ENCODE measurements at places on chromosomes 12 and 14.

- DNase-seq = no peak
These were observed 103.3 kb downstream of the NCOR2 start for GRCh38 chr12:124464062-124464461.

DNA sequence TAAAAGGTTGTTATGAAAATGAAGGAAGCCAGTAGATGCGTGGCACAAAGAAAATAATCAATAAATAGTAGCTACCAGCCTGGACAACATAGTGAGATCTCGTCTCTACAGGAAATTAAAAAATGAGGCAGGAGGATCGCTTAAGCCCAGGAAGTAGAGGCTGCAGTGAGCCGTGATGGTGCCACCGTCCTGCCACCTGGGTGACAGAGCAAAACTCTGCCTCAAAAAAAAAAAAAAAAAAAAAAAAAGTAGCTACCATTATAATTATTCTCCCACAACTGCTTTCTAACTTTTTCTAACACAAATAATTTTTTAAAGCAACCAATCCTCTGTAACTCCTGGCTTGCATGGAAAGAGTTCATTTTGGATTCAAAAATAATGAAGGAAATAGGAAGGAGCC is 133.0 kb downstream of the NDUFA12 start:
- no peak for DNase-seq

DNA sequence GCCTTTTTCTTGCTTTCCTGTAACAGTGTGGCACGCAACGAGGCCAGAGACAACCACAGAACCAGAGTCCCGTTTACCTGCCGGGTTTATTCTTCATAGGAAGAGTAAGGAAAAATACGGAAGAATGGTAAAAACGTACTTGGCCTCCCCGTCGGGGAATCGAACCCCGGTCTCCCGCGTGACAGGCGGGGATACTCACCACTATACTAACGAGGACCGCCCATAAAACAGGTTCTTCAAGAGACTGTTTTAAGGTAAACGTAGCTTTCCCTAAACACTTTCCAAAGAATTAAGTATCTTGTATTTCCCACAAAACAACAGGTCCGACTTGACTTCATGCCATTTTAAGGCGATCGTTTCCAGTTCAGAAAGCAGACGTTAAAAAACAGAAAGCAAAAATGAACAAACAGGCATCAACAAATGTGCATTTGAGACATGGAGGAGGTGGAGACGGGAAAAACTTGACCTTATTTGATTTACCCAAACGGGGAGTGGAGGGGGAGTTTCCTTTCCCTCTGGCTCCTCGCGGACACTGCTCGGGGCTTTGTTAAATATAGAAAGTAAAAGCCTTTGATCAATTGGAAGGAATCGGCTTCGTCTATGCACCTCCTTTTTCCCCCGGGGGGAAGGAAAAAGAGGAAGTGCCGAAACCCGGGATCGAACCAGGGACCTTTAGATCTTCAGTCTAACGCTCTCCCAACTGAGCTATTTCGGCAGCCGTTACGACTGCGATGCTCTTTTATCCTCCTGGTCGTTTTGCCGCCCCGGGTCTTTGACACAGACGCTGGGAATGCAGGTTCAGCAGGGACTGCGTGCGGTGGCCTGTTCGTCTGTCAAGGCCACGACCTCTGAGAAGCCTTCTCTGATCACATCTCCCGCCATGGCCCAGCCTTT is 13.0 kb upstream of the UBC start:
- peak; percentile 91 for DNase-seq

GRCh38 chr12:94717656-94718055 is 67.3 kb upstream of the TMCC3 start:
- no peak for DNase-seq

- DNase-seq = no peak
These were observed 1.8 kb upstream of the RCOR1 start for GRCh38 chr14:102590667-102591099.

GRCh38 chr12:75086091-75087038 is 123.3 kb downstream of the KCNC2 start:
- DNase-seq = no peak

- DNase-seq = no peak
These were observed 69.8 kb downstream of the ALG10B start for GRCh38 chr12:38386205-38386985.

- DNase-seq = no peak
These were observed 5.8 kb downstream of the AICDA start for GRCh38 chr12:8606890-8607289.

All from stimulated activated naive CD8-positive, alpha-beta T cell treated with anti-CD3 and anti-CD28 coated beads, Interleukin-15, Interleukin-2, amounts not matched to agents 100 U/mL and 50 U/mL, for 24 hours (primary cell).